ENCODE measurements at places on chromosomes 5 and 9. TPM values are rescaled to one million over a fixed set of nuclear protein-coding genes. Genes with fewer than 3 reads are reported as not detected.

DNA sequence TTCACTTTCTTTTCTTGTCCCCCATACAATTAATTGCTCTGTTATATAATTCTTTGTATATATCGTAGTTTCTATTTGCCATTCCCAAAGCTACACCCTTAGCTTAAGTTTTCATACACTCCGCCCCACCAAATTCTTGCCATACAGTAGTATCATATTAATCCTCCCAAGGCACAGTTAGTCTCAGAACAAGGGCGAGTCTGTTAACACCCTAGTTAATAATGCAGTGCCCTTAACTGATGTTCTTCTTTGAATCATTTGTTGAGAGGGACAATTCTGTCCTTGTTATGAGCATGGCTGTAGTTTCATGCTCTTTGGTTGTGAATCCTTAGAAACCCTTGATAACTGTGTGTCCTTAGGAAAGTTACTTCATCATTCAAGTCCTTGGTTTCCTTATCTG is 206.2 kb downstream of the CFAP90 start:
- no peaks in the 10 kb centered on the region for H3K36me3 ChIP-seq
- H3K4me3 ChIP-seq = no peak overlapping the region
- no peaks in the 10 kb centered on the region for H3K4me1 ChIP-seq
- no peaks in the 10 kb centered on the region for H3K27me3 ChIP-seq
- no peak for DNase-seq

The SVEP1 gene
- 3.7 TPM for total RNA-seq

DNA sequence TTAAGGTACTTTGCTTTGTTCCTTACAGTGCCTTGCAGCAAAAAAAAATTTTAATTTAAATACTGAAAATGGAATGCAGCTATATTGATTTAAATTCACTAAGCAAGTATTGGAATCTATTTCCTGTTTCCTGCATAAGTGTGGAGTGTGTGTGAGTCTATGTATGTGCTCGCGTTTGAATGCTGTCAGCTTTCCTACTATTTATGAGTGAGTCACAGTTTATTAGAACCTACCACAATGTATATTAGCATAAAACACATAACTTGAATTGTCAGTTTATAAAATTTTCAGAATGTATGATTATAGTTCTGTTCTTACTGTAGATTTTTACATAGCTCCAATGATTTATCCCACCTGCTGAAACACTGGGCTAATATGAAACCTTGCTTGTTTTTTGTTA is 302.1 kb downstream of the NR2F1-AS1 start:
- no peak overlapping the region for H3K27ac ChIP-seq
- H3K36me3 ChIP-seq = no peaks in the 10 kb centered on the region
- DNase-seq = no peak
- H3K4me1 ChIP-seq = no peaks in the 10 kb centered on the region

- peaks cover 16% of the 10 kb centered on the region for H3K4me1 ChIP-seq
- no peaks in the 10 kb centered on the region for H3K36me3 ChIP-seq
- no peaks in the 10 kb centered on the region for H3K27me3 ChIP-seq
- H3K27ac ChIP-seq = no peak overlapping the region
- no peak overlapping the region for H3K4me3 ChIP-seq
- DNase-seq = peak; percentile 52
These were observed 62.0 kb upstream of the RNU6ATAC start for GRCh38 chr9:134226221-134226930.

- DNase-seq = no peak
- no peak overlapping the region for H3K27ac ChIP-seq
- H3K36me3 ChIP-seq = no peaks in the 10 kb centered on the region
- no peaks in the 10 kb centered on the region for H3K27me3 ChIP-seq
- peaks cover 5% of the 10 kb centered on the region for H3K4me1 ChIP-seq
These were observed 266.9 kb downstream of the ARHGAP26 start for GRCh38 chr5:143037071-143037470.

DNA sequence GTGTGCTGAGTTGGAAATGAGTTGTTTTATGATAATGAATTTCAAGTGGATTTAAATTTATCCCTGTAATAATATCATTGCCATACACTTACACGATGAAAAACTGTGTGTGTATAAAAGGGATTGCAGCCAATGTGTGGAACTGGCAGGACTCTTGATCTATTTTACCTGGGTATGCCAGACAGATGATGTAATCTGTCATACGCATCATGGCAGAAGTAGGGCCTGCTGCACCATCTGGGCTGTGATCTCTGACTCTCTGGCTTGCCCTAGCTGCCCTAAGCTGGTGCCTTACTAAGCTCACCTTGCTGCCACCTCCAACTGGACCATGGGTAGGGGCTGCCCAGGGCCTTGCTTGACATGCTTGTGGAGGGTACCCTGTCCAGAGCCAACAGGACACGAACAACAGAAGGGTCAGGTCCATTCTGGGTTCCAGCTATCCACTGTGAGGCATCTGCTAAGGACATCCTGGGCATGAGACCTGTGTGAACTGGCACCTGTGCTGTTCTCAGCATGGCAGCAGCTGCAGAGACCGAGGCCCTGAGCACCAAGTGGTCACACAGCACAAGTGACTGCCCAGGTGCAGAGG is 184.2 kb downstream of the FSTL4 start:
- no peak for DNase-seq
- peaks cover 21% of the 10 kb centered on the region for H3K27me3 ChIP-seq
- H3K36me3 ChIP-seq = no peaks in the 10 kb centered on the region
- no peak overlapping the region for H3K4me3 ChIP-seq
- H3K27ac ChIP-seq = no peak overlapping the region

- no peak overlapping the region for H3K4me3 ChIP-seq
- no peak for DNase-seq
- H3K4me1 ChIP-seq = peaks cover 24% of the 10 kb centered on the region
- no peaks in the 10 kb centered on the region for H3K36me3 ChIP-seq
- no peak overlapping the region for H3K27ac ChIP-seq
- H3K27me3 ChIP-seq = no peaks in the 10 kb centered on the region
These were observed 134.9 kb upstream of the FBXL7 start for GRCh38 chr5:15365070-15365469.

DNA sequence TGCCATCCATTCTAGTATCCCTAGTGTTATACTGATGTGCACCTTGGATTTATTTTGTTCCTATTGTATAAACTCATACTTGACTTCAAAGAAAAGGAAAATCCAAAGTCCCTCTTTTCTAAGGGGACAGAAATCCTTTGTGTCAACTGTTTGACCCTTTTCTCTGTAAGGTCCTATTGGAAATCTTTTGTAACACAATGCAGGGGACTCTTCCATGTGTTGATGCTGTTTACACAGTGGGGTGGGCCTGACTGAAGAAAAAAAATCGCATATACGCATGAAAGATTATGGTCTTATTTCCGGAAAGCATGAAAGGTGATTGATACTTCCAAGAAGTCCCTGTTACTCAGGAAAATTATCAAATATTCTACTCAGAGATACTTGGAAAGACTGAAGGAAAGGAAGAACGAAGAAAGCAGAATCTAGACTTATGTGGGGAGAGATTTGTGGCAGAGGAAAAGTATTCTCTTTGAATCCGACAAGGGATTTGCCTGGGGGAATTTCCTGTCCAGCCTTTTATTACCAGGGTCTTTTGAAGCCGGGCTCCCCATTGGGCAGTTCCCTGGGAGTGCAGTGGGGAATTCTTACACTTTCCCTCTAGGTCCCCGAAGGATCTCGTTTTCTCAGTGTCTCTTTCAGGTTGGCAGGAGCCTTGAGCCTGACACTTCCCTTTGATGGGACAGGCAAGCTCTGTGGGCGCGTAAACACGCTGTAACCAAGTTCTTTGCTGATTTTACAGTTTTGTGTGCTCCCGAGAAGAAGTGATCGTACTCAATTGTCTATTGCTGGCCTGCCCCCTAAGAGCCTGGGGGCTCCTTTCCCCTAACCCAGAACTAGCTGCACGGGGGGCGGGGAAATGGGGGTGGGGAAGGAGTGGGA is 779 bp upstream of the VCAN start:
- H3K4me1 ChIP-seq = peaks cover 43% of the 10 kb centered on the region
- peak overlapping the region; percentile 60 for H3K4me3 ChIP-seq
- H3K36me3 ChIP-seq = no peaks in the 10 kb centered on the region

The FTMT gene
- not detected for total RNA-seq

- no peak for DNase-seq
- no peaks in the 10 kb centered on the region for H3K4me1 ChIP-seq
- no peak overlapping the region for H3K4me3 ChIP-seq
These were observed 758.3 kb downstream of the DNAH5 start for GRCh38 chr5:13186177-13186576.

The KCNT1 gene
- 4.2 TPM for total RNA-seq

DNA sequence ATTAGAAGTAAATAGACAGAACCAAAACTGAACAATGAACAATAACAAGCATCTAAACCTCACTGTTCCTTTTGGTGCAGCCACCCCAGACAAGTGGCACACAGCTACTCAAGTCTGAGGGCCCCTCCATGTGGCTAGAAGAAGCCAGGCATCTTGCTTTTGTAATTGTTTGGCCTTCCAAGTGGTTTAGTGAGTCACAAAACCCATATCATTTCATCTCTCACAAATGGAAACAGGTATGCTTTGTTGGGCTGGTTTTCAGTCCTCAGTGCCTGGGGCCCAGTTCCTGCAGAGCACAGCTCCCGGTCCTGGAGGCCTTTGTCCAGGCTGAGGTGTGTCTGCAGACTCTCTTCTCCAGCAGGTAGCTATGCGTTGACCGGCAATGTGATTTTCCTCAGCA is 16.7 kb downstream of the PRLR start:
- H3K4me1 ChIP-seq = no peaks in the 10 kb centered on the region
- H3K27me3 ChIP-seq = no peaks in the 10 kb centered on the region
- H3K36me3 ChIP-seq = no peaks in the 10 kb centered on the region
- no peak overlapping the region for H3K27ac ChIP-seq
- H3K4me3 ChIP-seq = no peak overlapping the region
- no peak for DNase-seq

GRCh38 chr9:86827893-86828292 is 119.4 kb downstream of the GAS1 start:
- H3K27ac ChIP-seq = no peak overlapping the region
- no peak overlapping the region for H3K4me3 ChIP-seq

- no peak overlapping the region for H3K27ac ChIP-seq
- DNase-seq = no peak
- no peak overlapping the region for H3K4me3 ChIP-seq
- H3K4me1 ChIP-seq = no peaks in the 10 kb centered on the region
- H3K36me3 ChIP-seq = no peaks in the 10 kb centered on the region
These were observed 164.3 kb downstream of the TMEM232 start for GRCh38 chr5:110562191-110562590.

- DNase-seq = no peak
- no peaks in the 10 kb centered on the region for H3K27me3 ChIP-seq
- H3K4me3 ChIP-seq = no peak overlapping the region
- no peaks in the 10 kb centered on the region for H3K36me3 ChIP-seq
These were observed 71.6 kb downstream of the FBXL7 start for GRCh38 chr5:15571618-15572017.

DNA sequence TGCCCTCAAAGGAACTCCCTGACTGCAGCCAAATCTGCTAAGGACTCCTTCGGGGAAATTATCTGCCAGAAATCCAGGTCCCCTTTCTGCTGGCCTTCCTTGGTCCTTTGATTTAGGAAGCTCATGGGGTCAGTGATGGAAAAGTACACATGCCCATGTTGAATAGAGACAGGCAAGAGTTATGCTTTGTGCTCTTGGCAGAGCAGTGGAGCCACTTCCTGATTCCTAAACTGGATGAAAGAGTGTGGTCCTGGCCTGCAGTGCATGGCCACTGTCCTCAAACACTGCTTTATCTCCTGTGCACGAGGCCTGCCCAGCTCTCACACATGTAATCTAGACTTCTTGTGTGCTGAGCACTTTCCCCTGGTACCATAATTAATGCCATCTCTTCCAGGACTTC is 2.0 kb upstream of the EBF1 start:
- peaks cover 40% of the 10 kb centered on the region for H3K27me3 ChIP-seq
- H3K4me1 ChIP-seq = peaks cover 67% of the 10 kb centered on the region
- H3K4me3 ChIP-seq = peak overlapping the region; percentile 77
- peak overlapping the region; percentile 93 for H3K27ac ChIP-seq

- no peak for DNase-seq
- no peak overlapping the region for H3K27ac ChIP-seq
- peaks cover 50% of the 10 kb centered on the region for H3K36me3 ChIP-seq
- H3K4me1 ChIP-seq = peaks cover 34% of the 10 kb centered on the region
- H3K4me3 ChIP-seq = no peak overlapping the region
These were observed 117.1 kb downstream of the DAB2IP start for GRCh38 chr9:121768416-121769015.

- no peak for DNase-seq
- H3K4me1 ChIP-seq = peaks cover 14% of the 10 kb centered on the region
- H3K4me3 ChIP-seq = no peak overlapping the region
These were observed 208.3 kb upstream of the MAP3K1 start for GRCh38 chr5:56607074-56607473.

GRCh38 chr5:146463446-146463845 is 16.3 kb downstream of the TCERG1 start:
- H3K27ac ChIP-seq = no peak overlapping the region
- DNase-seq = no peak
- H3K4me1 ChIP-seq = peaks cover 4% of the 10 kb centered on the region
- H3K27me3 ChIP-seq = no peaks in the 10 kb centered on the region

The DAP gene
- 28.3 TPM for total RNA-seq

DNA sequence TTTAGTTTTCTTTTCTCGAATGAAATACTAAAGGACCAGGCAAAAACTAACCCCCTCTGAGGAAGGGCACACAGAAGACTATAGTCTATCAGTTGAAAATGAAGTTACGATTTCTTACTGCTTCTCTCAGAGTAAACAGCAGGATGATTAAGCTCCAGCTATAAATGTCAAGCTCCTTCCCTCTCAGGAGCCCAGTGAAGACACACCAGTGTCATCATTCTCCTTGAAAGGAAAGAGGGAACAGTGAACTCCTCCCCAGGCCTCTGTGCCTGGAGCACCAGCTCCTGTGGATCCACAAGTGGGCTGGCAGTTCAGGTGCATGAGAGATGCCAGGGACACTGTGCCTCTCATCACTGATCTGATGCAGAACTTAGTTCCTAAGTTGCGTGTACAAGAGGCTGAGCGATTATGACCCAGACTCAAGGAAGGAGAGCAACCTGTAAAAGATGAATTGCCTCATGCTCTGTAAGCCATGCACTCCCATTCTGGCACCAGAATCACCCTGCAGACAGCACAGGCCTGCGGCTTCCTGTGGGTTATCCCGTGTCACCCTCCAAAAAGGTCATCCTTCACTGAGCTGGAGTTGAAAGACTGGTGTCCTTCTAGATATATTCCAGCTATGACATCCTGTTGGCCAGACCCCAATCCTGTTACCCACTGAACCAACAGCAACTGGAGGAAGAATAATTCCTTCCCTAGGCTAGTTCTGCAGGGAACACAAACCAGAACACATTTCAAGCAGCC is 394.0 kb downstream of the SEMA5A start:
- no peak overlapping the region for H3K4me3 ChIP-seq
- H3K4me1 ChIP-seq = no peaks in the 10 kb centered on the region
- H3K27me3 ChIP-seq = no peaks in the 10 kb centered on the region
- H3K36me3 ChIP-seq = no peaks in the 10 kb centered on the region
- H3K27ac ChIP-seq = peak overlapping the region; percentile 12
